ENCODE measurements at places on chromosomes 7 and 10. TPM values are rescaled to one million over a fixed set of nuclear protein-coding genes. Genes with fewer than 3 reads are reported as not detected.

The SMARCD3 gene
- 84.8 TPM for polyA plus RNA-seq

DNA sequence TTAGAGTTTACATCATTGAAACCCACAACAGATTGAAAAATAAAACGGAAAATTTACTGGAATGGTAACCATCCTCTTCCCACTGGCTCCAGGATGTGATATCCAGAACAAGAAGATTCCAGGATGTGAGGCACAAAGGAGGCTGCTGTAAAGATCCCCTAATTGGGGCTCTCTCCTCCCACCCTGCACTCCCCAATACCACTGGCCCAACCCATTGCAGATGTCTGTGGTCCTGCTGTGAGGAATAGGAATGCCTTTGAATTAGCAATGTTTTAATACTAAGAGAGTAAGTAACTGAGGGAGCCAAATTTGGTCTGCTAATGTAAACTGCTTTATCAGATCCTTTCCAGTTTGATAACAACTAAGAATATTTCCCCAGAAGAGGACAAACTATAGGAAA is 225.9 kb upstream of the INHBA start:
- DNase-seq: no peak

GRCh38 chr7:96329241-96329640 is 7.3 kb upstream of the SLC25A13 start:
- DNase-seq: no peak

- no peak for DNase-seq
Observed at GRCh38 chr7:83161186-83161585, 1.5 kb downstream of the PCLO start.

- no peak for DNase-seq
Observed at GRCh38 chr7:64656489-64656888, 9.4 kb upstream of the ZNF107 start.

DNA sequence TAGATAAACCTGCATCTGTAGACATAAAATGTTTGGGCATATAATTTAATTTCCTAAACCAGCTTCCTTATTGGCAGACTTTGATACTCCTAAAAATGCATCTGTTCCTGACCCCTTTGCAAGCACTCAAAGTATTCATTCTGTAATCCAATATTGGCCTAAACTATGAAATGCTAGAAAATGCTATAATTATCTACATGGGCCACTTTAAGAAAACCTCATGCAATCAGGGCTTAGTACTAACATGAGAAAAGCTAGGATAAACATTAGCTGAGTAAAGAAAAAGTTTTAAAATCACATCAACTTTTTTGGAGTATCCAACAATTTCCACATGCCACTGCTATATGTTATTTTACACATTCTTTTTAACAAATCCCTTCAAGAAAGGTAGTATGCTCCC is 57.2 kb downstream of the PARD3 start:
- DNase-seq: no peak

DNA sequence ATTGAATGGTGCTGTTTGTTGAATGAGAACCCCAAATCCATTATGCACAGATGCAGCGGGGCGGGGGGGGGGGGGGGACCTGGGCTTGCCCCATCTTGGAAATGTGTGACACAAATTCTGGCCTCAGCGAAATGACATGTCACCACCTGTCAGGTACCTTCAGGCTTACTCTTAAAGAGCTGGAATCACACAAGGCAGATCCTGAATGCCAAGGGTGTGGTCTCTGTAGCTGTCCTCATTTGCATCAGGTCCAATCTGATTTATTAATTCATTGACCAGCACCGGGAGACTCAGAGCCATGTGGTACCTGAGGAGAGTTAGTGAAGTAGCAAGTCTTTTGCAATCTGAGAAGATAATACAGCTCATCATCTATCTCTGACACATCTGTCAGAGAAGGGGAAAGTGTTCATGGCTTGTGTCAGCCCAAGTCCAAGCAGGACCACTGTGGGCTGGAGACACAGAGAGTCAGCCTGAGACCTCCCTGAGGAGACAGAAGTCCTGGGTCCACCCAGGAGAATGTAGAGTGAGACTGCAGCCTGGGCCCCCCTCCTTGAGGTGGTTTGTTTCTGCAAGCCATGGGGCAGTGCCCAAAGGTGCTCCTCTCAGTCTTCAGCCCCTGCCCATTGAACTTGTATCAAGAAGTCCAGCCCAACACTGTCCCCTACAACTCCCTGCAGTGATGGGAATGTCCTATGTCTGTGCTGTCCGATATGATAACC is 46.7 kb downstream of the ADCYAP1R1 start:
- no peak for DNase-seq

The BMI1 gene
- 109 TPM for polyA plus RNA-seq

- no peak for DNase-seq
Observed at GRCh38 chr10:93462371-93462770, 19.8 kb downstream of the MYOF start.

DNA sequence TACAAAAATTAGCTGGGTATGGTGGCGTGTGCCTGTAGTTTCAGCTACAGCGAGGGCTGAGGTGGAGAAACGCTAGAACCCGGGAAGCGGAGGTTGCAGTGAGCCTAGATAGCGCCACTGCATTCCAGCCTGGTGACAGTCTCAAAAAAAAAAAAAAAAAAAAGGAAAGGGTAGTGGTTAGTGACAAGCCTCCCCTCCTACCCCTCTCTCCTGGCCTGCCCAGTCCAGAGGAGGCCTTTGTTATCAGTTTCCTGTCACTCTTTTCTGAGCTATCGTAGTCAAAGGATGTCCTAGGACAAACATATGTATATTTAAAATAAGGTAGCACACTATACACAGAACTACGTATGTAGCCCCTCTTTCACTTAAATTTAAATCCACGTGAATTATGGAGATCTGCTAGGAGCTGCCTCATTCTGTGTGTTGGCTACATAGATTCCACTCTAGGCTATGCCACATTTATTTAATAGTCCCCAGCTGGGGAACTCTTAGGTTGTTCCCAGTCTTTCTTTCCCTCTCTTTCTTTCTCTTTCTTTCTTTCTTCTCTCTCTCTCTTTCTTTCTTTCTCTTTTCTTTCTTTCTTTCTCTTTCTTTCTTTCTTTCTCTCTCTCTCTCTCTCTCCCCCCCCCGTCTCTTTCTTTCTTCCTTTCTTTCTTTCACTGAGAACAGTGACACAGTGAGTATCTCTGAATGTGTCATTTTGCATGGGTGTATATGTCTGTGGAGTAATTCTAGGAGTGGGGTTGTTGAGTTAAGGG is 3.9 kb downstream of the TSPAN15 start:
- no peak for DNase-seq

The OPALIN gene
- not detected for polyA plus RNA-seq

The HTR5A gene
- polyA plus RNA-seq: not detected

DNA sequence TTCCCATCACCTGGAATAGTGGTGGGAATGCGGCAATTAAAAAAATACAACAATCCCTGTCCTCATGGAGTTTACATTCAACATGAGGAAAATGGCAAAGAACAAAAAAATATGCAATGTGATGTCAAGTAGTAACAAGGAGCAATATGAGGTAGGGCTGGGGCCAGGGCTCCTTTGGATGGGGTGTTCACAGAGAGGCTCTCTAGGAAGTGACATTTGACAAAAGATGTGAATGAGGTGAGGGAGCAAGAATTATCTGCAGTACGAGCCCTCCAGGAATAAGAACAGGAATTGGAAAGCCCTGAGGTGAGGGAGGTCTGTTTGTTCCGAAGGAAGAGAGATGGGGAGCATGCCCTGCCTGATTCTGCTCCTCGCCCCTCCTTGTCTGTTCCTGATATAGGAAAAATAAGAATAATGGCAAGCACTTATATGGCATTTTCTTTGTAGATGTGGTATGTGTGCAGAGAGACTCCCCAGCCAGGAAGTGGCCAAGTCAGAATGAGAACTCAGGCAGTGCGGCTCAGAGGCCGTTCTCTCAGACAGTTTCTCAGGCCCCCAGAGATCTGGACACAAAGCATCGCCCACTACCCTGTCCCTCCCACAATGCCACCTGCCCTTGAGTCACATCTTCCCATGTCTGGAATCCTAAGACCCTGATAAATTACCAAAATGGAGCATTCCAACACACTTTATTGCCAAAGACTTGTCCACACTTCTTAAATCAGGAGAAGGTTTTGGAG is 105.6 kb downstream of the APBB1IP start:
- no peak for DNase-seq
